ENCODE measurements at places on chromosomes 1 and 21.

DNA sequence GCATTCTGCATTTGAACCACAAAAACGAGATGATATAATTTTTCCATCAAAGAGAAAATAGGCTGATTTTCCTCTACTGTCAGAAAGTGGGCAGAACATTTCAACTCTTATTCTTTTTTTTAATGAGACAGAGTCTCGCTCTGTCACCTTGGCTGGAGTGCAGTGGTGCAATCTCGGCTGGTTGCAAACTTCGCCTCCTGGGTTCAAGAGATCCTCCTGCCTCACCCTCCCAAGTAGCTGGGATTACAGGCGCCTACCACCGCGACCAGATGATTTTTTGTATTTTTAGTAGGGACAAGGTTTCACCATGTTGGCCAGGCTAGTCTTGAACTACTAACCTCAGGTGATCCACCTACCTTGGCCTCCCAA is 11.6 kb downstream of the DSTYK start:
- no peak for DNase-seq

- DNase-seq = no peak
Observed at GRCh38 chr1:230394134-230394533, 32.0 kb downstream of the PGBD5 start.

DNA sequence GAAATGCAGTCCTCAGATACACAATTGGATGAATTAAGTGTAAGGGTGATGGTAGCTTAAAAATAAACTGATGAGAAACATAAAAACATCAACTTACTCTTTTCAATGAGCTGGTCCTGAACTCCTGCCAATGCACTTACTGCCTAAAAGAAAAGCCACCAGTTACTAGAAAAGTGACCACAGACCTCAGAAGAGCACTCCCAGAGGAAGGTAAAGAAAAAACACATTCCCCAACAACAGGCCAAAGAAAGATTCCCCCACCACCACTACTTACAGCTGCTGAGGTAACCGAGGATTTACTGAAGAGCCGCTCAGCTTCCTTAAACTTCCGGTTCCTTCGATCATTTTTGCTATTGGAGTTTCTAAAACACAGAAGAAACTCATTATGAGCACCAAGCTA is 5.4 kb downstream of the MEAF6 start:
- DNase-seq = no peak

- DNase-seq = no peak
Observed at GRCh38 chr21:45999581-46000181, 18.1 kb downstream of the COL6A1 start.

DNA sequence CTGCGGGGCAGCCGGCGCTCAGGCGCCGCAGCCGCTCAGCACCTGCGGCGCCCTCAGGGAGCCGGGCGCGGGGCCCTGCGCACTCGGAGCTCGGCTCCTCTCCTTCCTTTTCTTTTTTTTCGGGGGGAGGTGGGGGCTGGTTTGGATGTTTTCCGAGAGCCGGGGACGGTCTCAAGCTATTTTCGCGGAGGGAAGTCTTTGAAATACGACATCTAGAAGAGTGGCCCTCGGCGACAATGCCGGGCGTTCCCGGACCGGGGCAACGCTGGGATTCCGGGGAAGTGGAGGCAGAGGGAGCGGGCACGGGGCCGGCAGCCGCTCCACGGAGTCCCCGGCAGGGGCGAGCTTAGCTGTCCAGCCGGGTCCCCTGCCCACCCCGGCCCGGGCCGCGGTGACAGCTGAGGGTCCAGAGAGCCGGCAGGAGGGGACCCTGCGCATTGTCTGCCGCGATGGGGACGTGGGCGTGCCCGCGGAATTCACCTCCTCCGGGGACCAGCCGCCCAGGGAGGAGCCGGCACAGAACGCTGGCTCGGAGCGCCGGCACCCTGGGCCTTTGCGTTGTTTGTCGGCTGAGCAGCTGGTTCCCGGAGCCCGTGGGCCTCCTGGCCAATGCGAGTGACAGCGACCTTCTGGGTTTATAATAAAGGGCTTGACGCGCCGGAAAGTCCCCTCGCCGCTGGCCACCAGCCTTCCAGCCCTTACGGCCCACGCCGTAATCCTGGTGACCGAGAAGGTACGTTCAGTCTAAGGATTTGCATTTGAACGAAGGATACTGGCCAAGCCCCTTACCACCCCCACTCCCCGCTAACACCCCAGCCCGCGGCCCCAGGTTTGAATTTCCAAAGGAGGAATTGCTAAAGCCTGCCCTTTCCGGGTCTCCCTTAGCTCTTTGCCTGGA is 582 bp downstream of the SLC37A1 start:
- peak; percentile 52 for DNase-seq

GRCh38 chr1:85495556-85495955 is 30.6 kb upstream of the DDAH1 start:
- DNase-seq = peak; percentile 92

DNA sequence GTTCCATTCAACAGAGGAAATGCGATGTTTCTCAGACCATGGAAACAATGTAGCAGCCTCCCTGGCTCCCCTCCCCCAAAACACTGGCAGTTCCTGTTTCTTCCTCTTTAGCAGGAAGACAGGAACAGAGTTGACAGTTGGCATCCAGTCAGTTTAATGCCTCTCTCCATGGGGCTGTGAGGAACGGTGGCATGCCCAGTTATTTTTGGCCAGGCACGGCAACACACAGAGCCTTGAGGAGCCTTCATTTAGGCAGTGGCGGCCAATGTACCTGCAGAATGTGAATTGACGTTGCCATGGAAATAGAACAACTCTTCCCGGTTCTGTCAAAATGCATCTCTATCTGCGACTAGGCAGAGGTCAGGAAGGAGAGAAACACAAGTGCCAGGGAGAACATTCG is 330.6 kb downstream of the DSCAM start:
- DNase-seq = no peak

- DNase-seq = no peak
Observed at GRCh38 chr1:180282401-180283044, 52.5 kb downstream of the LHX4 start.

DNA sequence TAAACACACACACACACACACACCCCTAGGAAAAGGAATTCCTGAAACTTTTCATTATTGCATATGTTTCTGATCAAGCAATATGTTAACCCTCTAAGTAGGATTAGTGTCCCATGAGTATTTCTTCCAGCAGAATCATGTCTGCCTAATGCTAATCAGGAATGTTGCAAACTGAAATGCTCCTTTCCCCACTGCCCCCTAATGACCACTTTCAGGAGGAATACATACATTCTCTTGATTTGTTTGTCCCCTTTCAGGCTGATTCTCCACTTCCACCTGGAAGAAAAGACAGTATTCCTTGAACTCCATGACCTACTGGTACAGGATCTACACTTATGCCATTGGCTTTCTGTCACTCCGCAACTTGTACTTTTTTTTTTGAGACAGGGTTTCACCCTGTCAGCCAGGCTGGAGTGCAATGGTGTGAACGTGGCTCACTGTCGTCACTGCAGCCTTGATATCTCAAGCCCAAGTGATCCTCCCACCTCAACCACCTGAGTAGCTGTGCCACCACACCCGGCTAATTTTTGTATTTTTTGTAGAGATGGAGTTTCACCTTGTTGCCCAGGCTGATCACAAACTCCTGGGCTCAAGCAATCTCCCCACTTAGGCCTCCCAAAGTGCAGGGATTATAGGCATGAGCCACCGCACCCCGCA is 56.7 kb downstream of the LRIG2 start:
- no peak for DNase-seq

- DNase-seq = no peak
Observed at GRCh38 chr21:23111070-23111600, 2112.9 kb downstream of the NCAM2 start.

GRCh38 chr1:198903203-198903602 is 264.4 kb downstream of the PTPRC start:
- no peak for DNase-seq

DNA sequence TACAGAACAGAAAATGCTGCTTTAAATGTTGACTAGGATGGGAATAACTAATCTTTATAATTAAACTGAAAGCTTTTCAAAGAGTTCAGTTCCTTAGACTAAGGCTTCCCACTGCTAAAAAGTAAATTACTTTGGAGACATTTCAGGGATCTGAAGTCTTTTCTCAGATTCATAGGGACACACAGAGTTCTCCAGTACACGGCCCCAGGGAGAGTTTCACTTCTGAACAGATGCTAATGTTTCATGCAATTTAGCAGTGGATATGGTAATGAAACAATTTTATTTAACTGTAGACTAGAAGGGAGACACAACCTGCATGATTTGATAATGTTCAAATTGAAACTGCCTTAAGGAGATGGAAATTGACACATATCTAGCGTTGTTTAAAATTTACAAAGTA is 1282.6 kb downstream of the NCAM2 start:
- DNase-seq = no peak

- DNase-seq = no peak
Observed at GRCh38 chr21:41280115-41280919, 36.3 kb upstream of the FAM3B start.

GRCh38 chr21:39189857-39190604 is 6.8 kb upstream of the PSMG1 start:
- DNase-seq = no peak

GRCh38 chr1:164644774-164645644 is 86.0 kb downstream of the PBX1 start:
- no peak for DNase-seq

DNA sequence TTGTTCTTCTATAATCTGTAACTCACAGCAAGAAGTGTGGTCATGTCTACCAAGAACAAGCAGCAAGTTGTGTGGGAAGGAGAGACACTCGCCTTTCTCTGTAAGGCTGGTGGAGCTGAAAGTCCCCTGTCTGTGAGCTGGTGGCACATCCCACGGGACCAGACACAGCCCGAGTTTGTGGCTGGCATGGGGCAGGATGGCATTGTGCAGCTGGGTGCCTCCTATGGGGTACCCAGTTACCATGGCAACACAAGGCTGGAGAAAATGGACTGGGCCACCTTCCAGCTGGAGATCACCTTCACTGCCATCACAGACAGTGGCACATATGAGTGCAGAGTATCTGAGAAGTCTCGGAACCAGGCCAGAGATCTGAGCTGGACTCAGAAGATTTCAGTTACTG is 15.5 kb downstream of the CD101 start:
- DNase-seq = no peak

GRCh38 chr1:108598340-108598739 is 38.4 kb downstream of the EEIG2 start:
- DNase-seq = no peak

- DNase-seq = no peak
Observed at GRCh38 chr1:210736713-210737112, 397.2 kb downstream of the KCNH1 start.

DNA sequence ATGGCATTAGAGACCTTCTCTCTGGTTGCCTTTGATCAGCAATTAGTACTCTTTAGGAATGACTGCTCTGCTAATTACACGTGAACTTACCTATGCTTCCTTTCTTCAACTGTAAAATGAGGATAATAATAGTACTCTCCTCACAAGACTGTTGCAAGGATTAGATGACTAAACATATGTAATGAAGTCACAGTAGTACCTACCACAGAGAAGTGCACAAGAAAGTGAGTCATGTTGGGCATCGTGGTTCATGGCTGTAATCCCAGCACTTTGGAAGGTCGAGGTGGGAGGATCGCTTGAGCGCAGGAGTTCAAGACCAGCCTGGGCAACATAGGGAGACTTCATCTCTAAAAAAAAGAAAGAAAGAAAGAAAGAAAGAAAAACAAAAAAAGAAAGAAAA is 68.1 kb upstream of the AK4 start:
- DNase-seq = no peak

DNA sequence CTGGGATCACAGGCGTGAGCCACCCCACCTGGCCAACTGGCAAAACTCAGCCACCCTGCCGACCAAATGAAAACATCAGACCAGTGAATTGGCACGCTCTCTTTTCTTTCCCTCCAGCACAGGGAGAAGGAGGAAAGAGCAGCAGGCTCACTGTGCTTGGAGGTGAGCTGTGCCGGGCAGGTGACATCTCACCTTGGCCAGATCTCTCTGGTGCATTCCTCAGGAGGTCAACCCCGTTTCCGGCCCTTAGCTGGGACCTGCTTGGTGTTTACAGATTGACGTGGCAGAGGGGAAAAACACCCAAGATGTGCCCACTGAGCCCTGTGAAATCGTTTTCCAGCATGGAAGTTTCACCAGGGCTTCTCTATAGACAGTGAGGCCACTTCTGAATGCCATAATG is 45.1 kb downstream of the TMEM51 start:
- no peak for DNase-seq

DNA sequence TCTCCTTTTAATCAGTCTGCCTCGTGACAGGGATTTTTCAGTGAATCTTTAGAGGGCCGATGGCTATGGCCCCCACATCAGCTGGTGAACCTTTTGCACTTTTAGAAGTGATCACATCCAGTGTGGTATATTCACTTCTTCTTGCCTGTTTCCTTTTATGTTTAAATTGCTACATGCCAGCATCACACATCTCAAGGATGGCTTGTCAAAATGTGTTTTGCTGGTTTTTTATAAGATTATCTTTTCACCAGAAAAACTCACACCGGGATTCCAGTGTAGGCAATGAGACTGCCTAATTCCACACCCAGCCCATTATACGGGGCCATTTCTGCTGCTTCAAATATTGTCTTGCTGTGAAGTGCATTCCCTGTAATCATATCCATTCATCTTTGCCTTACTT is 1151.7 kb upstream of the ADGRL4 start:
- no peak for DNase-seq

- no peak for DNase-seq
Observed at GRCh38 chr21:41861987-41862386, 17.2 kb downstream of the PRDM15 start.

- no peak for DNase-seq
Observed at GRCh38 chr1:212490276-212490675, 57.6 kb downstream of the NENF start.

GRCh38 chr21:21436012-21436534 is 437.9 kb downstream of the NCAM2 start:
- DNase-seq = no peak

DNA sequence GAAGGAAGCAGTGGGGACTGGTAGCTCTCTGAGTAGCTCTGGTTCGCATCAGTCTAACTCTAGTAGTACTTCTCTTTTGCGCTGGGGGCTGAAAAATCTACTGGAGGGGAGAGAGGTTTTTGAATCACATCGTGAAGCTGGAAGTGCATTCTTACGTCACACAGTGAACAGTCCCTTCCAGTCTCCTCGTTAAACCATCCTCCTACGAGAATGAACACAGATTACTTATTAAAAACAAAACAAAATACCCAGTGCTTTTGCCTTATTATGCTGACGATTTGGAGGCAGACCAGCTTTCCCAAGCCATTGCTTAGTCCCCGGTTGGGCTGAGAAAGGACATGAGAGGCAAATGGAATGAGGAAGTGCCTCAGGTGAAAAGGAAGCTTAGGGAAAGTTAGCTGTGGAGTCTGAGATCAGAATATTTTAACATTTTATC is 16.1 kb downstream of the HUNK start:
- DNase-seq = peak; percentile 51

- DNase-seq = no peak
Observed at GRCh38 chr1:70754701-70755100, 292.9 kb downstream of the PTGER3 start.

DNA sequence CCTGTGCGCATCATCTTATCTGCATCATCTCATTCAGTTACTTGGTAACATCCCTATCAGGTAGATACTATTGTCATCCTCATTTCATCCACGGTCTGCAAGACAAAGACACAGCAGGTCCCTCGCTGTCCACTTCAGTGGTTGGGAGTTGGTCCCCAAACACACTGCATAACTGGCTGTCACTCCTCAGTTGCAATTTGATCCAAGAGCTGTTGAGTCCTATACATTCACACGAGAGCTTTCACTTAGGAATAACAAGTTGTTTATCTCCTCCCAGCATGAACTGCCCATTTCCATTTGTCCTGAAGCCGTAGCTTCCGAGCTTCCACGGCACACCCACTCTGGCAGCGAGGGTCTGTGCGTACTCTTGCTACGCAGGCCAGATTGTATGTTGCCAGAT is 472.0 kb downstream of the CAMTA1 start:
- DNase-seq = no peak

- DNase-seq = peak; percentile 15
Observed at GRCh38 chr1:189429610-189430009, 1048.1 kb downstream of the BRINP3 start.

GRCh38 chr1:153402226-153402625 is 11.4 kb upstream of the S100A8 start:
- DNase-seq = no peak

Data from LoVo (cell line).